ENCODE measurements at places on chromosomes 6 and 20.

- DNase-seq, result no peak
These were observed 71.5 kb upstream of the IFNGR1 start for GRCh38 chr6:137290601-137291261.

DNA sequence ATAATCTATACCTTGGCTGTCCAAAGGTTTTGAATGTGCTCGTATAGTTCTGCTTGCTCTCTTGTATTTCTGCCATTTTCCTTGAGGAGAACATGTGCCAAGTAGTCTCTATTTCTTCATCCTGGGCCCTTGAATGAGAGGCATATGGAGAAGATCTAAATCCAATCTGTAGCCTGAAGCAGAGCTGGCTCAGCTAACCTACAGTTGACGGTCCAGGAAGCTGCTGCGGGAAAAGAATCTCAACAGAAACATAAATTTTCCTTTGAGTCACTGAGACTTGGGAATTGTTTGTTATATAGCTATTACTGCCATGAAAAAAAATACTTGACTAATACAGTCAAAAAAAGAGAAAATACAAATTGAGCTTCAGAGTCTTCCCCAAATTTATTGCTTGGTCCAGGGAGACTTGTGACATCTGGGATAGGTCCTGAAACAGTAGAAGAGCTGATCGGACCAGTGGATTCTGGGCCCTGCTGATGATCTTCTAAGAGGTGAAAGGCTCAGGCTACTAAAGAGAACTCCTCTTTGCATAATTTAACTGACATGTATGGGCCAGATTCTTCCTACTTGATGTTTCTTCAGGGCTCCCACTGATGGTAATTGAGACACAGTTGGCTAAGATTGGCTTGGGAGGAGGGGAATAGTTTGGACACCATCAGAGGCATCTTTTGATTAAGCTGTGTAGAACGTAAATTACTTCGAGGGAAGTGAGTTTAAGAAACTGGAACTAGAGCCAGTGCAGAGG is 29.9 kb upstream of the PLCB4 start:
- DNase-seq, result no peak

- no peak for DNase-seq
These were observed 49.8 kb upstream of the TTPAL start for GRCh38 chr20:44425923-44426322.

- DNase-seq, result no peak
These were observed 22.3 kb downstream of the NRN1 start for GRCh38 chr6:5984150-5985089.

DNA sequence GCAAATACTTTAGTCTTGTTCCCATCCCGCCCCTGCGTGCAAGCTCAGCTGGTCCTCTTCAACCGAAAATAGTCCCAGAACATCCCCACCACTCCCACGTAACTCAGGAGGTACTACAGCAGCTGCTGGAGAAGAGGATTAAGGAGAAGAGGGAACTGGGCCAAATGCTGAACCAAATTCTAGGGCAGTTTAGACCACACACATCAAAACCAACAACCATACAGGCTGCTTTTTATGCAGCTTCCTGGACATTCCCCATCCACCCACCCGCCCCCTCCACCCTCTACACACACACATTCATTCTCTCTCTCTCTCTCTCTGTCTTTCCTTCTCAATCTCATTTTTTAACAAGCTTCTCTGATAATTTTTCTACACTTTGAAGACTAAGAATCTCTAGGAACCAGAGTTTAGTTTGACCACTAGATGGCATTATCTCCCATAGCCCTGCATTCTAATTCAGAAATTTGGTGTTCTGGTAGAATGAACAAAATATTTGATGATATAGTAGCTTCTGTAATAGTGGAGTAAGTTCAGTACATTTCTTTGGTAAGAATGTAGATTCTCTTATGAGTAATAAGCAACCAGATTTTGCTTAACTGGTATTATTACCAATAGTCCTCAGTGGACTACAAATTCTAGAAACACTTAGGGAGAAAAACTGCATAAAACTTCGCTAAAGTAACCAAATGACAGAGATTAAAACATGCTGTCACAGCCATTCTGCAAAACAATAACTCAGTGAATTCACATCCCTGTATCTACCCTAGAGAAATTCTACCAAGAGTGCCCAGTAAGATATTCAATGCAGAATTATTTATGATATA is 52.1 kb upstream of the BEND6 start:
- DNase-seq, result no peak

DNA sequence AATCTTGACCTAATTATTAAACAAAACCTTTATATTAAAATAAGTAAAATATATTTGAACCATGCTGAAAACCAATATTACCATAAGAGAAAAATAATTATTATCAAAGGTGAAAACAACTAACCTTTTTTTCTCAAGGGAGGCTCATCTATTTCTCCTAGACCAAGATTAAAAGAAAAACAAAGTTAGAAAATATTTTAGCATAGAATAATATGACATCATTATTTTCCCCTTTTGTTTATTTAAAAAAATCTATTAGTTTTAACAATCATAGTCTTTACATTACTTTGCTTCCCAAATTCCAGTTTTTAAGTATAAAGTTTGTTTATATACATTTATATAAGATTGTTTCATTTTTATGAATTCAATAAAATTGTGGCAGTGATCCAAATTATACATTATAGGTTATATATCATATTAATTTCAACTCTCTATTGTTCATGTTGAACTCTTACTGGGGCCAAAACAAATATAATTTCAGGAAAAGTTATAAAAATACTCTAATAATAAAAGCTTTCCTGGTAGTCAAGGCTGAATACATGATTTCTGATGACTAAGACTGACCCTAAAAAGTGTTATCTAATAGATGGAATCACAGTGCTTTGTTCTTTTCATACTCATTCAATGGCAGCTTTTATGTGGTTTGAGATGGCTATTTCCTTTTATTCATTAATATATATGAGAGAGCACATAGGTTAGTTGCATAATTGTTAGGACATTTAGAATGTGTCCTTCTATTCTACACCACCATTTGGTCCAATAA is 89.4 kb downstream of the TRDN start:
- DNase-seq, result no peak

- no peak for DNase-seq
These were observed 104.9 kb upstream of the NXT1 start for GRCh38 chr20:23245553-23246181.

GRCh38 chr6:139472351-139473015 is 98.0 kb upstream of the CITED2 start:
- no peak for DNase-seq

GRCh38 chr6:153411070-153411648 is 280.1 kb upstream of the RGS17 start:
- no peak for DNase-seq

DNA sequence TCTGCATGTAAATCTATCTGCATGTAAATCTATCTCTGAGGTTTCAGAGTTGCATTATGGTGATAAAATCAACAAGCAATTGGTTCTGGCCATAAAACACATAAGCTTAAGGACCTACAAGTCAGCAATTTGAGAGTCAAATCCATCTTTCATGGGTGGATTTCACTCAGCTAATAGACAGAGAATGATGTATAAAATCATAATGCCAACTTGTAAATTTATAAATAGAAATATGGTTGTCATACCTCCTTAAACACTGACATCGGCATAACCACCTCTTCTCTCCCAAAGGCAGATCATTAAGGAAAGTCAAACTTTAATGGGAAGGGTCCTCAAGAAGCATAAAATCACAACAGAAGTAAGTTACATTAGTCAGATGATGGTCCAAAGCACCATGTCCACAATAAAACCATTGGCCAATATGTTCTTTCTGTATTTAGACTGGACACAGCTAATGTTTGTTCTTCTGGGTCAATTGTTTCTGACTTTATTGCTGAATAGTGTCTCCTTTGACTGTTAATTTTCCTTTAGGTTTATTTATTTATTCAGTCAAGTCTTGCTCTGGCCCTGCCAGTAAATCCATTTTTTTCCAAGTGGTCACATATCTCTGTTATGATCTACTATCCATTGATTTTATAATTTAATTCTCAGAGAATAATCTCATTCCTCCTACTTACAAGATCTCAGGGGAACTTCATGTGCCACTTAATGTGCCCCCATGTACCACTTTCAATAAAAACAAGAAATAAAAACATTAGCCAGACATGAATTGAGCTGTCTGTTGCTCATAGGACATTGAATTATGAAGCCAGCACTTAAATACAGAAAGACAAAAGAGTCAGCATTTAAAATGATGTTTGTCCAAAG is 382.9 kb upstream of the IRAK1BP1 start:
- DNase-seq, result no peak

DNA sequence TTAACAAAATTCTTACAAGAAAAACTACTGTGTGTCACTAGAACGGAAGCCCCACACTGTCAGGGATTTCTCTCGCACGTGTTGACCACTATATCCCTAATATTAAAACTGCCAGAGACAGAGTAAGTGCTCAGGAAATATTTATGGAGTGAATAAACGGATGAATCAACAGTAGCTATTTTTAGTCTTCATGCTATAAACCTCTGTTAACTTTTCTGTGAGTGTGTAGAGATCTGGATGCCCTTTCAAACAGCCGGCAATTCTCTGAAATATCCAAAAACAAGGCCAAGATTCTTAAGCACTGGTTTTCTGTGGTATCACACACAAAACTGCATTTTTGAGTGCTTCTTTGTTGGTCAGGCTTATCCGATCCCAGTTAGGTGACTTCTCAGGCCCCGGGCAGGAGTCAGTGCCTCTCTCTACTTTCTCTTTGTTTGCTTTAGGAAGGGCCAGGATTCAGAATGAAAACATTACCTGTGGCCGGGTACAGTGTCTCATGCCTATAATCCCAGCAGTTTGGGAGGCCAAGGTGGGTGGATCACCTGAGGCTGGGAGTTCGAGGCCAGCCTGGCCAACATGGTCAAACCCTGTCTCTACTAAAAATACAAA is 15.7 kb downstream of the ATP9A start:
- DNase-seq, result no peak

GRCh38 chr6:75855052-75855451 is 106.0 kb downstream of the MYO6 start:
- no peak for DNase-seq

GRCh38 chr6:138109042-138109997 is 2.1 kb upstream of the PERP start:
- DNase-seq, result peak; percentile 80

DNA sequence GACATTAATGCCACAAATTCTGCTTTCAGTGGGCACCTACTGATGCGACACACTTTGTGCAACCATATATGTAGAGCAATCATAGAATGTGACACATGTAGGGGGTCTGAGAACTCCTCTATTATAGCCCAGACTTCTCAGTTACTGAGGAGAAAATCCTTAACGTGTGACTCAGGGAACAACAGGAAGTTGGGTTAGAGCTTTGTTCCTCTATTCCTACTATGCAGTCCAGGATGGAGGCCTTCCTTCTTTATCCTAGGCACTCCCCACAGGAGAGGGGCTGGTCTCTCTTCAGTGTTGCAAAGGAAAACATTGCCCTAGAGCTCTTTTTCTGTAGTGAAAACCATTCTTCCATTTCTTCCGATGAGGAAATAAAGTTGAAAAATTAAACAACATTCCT is 39.6 kb upstream of the RCAN2 start:
- DNase-seq, result no peak

- DNase-seq, result no peak
These were observed 11.0 kb downstream of the ECI2 start for GRCh38 chr6:4124351-4124750.

DNA sequence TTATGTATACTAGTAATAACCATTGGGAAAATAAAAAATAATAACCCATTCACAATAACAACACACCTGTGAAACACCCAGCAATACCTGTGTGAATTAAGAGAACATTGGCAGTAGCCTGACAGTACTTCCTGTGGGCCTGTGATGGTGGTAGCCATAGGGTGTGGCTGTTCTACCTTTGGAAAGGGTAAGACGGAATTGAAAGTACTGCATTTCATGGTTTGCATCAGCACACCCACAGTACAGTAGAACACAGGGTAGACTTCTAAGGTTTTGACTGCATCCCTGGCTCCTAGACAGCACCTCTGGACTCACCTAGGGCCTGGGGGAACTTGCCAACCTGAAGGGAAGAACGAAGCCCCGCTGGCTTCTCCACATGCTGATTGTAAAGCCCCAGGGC is 279.8 kb downstream of the HTR1B start:
- no peak for DNase-seq

All from stimulated activated CD4-positive, alpha-beta T cell treated with anti-CD3 and anti-CD28 coated beads, Interleukin-1b, Interleukin-23, amount 100 ng/mL, for 1 hour (primary cell).